ENCODE measurements at places on chromosomes 5 and 9.

DNA sequence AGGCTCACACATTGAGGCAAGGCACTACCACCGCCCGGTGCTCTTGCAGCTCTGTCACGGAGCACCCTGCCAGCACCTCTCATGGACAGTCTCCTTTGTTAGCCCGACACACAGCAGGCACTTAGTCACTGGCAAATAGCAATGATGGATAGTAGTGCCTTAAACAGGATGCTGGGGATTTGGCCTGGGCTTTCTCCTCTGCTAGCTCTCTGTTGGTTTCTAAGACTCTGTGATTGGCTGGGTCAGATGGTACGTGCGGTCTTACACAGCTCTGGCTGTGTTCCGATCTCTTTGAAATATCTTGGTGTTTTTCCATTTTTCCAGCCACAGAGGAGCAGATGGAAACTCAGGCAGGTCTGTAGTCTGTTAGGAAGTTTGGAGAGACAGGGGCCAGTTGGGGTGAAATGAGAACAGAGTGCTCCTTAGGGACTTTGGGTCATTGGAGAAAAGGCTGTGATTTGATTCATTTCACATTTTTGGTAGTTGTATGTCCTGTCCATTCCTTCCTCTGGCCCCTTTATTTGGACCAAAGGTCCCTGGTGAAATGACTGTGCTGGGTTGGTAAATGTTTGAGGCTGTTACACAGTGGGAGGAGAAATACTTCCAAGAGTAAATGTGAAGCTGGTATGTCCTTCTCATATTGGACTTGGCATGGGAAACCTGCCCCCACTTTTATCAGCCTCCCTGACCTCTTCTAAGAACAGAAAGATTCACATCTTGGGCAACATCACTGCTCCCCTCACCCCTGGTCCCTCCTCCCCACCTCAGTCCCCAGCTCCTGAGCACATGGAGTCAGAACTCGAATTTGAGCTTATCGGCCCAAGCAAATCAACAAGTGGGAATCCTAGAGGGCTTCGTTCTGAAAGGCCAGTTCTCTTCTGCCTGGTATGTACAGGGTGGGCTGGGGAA is 3.4 kb downstream of the SMIM3 start:
- DNase-seq: no peak

DNA sequence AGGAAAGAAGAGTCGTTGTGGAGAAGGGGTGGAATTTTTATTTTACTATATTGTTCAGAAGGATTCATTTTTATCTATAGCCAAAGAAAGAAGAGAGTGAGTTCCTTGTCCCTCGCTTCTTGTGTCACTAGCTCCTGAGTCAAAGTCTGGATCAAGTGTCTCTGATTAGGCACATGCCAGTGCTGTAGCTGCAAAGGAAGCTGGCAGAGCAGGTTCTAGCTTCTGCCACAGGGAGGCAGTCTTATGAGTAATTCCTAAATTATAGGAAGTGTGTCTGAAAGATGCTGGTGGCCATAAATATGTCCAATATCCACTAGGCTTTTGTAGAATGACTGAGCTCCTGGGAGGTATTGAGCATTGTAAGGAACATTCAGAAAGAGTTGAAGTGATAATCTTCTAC is 84.7 kb downstream of the DOCK2 start:
- no peak for DNase-seq

DNA sequence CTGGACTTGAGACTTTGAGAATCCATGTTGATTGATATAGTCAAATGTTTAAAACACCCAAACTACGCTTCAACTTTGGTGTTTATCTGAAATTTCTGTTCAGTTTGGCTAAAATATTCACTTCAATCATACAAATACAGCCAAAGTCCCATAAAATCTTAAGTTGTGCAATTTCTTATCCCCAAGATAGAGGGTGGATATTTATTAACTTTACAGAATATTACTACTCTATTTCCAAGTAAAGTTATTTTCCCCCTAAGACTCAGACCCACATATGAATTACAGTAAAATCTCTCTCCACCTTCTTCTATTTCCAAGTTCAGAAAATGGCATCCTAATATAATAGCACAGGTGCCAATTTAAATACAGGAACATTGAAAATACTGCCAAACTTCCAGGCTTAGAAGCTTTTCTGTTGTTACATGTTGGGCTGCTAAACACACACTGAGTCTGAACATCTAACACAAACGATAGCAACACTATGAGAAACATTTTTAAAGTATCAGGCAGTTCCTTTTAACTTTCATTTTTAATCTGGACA is 290.3 kb downstream of the EBF1 start:
- DNase-seq: no peak

- DNase-seq: no peak
Measured at GRCh38 chr9:105053209-105053652, 125.3 kb upstream of the ABCA1 start.

GRCh38 chr5:10102706-10103497 is 146.8 kb downstream of the ATPSCKMT start:
- DNase-seq: no peak

DNA sequence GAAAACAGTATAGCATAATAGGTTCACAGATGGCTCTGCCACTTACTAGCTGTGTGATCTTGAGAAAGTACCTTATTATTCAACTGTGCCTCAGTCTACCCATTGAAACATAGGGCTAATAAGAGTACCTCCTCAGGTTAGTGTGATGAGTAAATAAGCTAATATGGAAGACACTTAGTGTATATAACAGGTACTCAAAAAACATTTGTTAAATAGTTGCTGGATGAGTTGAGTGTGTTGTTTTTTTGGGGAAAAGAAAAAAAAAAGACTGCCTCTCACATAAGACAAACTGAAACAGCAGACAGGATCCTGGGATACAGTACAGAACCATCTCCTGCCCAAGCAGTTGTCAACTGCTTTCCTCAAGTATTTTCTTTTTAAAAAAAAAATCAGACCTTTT is 5.2 kb downstream of the STOM start:
- DNase-seq: no peak

DNA sequence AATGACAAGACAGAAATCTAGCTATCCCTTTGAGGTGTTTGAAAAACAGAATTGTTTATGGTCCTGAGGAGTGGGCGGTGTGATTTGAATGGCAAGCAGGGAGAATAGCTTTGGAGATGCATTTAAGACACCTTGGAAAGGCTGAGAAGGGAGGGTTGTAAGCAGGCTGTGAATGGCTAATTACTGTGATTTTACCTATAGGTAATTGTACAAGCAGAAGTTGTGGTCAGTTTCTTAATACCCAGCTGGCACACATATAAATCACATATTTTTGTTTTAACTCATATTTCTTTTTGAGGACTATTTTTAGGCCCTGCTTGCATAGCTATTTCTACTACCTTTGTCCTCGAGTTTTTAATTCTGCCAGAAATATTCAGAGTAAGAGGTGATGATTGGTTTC is 248.6 kb downstream of the KDM4C start:
- no peak for DNase-seq

GRCh38 chr5:155049569-155050383 is 36.2 kb downstream of the KIF4B start:
- no peak for DNase-seq

DNA sequence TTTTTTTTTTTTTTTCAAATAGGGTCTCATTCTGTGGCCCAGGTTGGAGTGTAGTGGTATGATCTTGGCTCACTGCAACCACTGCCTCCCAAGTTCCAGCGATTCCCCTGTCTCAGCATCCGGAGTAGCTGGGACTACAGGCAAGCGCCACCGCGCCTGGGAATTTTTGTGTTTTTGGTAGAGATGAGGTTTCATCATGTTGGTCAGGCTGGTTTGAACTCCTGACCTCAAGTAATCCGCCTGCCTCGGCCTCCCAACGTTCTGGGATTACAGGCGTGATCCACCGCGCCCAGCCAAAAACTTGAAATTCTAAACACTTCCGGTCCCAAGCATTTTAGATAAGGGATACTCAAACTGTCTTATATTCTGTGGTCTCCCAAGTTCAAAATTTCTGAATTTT is 718.9 kb upstream of the MEF2C start:
- no peak for DNase-seq

- DNase-seq: no peak
Measured at GRCh38 chr9:14029806-14030374, 284.1 kb downstream of the NFIB start.

- DNase-seq: no peak
Measured at GRCh38 chr5:135246605-135246922, 152.5 kb downstream of the MACROH2A1 start.

DNA sequence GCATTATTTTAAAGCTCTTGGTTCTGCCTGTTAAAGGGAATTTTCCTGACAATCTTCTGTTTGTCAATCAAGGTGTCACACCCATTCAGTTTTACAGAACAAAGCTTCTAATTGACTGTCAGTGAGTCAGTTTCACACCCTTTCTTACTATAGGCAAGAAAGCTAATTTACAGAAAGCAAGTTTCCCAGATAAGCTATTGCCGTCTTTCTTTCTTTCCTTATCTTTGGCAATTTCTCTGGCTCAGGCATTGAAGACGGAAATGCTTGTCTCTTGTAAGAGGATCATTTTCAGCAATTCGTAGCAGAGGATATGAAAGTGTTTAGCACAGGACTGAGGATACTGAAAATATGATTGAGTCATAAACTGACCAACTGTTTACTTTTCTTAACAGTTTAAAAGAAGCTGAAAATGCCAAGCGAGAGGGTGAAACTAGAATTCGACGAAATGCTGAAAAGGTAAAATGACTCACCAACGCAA is 27.0 kb downstream of the SPINK5 start:
- DNase-seq: no peak

GRCh38 chr9:98074115-98074990 is 17.8 kb downstream of the NANS start:
- peak; percentile 59 for DNase-seq

DNA sequence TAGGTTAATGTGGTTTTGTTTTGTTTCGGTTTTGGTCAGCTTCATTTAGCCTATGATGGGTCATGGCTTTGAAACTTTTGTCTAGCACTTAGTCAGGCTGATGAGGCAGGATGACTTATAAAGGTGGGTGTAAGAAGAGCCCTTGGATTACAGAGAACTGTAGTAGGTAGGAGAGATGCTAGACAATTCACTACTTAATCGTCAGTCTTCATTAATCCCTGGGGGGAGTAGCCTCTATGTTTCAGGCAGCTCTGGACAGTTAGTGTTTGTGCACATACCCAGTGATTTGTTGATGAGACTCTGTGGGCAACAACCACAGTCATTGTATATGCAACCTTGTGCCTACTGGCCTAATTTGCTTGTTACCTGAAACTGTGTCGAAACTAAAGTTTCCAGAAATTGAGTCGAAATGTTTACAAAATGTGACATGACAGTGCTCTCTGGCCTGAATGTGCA is 113.3 kb downstream of the MTREX start:
- DNase-seq: no peak

Measured in effector CD4-positive, alpha-beta T cell (primary cell).